BE2C (cell line): ENCODE measurements at places on chromosomes 12 and 14.
A peak's percentile ranks its signal among the peaks of the same experiment; 100 is the strongest.

DNA sequence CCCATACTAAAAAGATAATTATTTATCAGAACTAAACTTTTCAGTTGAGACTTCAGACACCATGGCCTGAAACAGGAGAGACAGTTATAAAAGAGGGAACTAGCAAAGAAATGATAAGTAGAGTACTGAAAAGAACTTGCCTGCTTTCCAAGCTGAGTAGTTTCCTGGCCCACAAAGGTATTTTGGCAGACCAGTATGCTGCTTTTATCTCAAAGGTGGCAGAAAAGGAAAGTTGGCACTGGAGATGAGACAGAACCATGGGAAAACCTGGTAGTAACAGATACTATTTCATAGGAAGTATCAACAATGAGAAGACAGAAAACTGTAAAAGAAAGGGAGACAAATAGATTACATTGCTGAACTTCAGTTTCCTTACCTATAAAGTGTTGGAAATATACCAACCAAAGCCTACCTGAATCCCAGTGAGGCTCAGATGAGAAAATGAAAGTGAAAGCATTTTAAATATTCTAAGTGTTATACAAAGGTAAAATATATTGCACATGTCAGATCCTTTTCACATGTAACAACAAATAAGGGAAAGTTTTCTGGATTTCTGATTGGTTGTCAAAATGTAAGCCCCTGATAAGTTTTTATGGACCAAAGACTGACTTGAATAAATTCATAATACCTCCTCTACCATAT is 155.3 kb upstream of the FSCB start:
- no peak for DNase-seq

DNA sequence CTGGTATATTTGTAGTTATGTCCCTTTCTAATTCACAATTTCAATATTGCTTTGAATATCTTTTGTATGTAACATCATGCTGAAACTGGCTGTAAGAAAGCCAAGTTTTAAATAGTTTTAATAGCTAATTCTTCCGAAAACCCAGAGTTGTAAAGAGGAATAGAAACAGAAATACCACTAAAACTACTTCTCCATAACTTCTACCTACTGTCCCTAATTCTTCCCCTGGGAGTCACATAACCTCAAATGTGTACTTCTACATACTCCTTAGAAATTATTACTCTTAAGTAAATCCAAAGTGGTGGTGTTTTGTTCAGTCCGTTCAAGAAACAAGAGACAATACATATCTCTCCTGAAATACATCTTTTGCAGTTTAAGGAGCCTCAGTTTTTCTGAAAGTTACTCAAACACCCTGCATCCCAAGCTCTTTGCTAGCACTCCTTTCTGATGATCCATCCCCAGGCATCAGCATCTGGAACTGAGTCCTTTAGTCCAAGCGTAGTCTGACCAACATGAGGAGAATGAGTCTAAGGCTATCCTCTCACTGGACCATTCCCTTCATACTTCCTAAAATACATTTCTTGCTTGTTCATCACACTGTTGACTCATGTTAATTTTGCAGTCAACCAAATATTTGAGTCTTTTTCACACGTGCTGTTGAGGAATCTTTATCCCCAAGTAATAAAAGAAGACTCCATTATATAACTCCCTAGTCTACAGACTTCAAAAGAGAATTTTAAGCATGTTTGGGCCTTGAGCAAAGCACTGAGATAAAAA is 214.3 kb upstream of the NUDT4 start:
- no peak for DNase-seq

- DNase-seq: no peak
Observed at GRCh38 chr12:4118017-4118510, 155.5 kb upstream of the CCND2 start.

- DNase-seq: peak; percentile 2
Observed at GRCh38 chr12:131101006-131101405, 147.3 kb downstream of the ADGRD1 start.

DNA sequence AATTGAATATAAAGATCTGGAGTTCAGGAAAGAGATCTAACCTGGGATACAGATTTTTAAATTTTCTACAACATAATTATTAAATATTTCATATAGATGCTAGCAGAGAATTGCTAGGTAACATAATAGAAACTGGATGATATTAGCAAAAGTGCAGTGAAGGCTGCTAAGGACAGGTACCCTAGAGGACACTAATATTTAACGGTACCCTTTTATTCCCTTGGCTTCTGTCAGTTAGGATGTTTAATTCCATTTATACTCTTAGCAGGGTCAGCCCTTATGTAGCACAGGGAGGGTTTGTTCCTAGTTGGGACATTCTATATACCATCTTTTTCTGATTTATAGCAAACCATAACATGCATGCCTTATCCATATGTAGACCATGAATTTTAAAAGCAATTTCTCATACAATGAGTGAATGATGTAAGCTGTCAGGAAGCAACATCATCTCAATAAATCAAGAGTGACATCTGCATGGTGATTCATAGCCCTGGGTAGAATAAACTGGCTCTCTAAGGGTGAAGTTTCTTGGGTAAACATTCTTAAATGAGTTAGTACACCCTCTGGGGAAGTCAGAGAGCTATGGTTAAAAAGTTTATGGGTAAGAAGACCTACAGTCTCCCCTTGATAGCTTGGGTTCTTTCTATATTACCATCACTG is 404.4 kb upstream of the MGAT4C start:
- DNase-seq: no peak

DNA sequence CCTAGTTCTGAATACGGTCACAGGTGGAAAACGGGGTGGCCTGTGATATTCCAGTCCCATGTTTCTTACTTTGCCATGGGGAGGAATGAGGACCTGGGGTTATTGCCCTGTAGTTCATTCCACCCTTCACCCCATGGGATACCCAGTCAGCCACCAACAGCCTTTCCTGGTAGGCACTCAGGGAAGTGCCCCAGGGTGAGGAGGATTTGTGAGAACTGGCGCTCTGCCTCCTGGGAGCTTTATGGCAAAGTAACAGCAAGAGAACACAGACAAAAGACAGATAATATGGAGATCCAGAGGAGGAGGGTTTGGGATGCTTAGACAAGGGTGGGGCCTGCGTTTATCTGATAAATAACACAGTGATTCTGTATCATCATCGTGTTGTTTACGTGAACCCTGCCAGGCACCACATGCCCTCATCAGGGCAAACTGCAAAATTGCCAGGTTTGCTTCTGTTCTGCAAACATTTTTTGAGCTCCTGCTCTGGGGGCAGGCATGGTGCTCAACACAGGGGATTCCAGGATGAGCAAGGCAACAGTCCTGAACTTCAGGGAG is 223.5 kb downstream of the SLC41A2 start:
- DNase-seq: peak; percentile 35

DNA sequence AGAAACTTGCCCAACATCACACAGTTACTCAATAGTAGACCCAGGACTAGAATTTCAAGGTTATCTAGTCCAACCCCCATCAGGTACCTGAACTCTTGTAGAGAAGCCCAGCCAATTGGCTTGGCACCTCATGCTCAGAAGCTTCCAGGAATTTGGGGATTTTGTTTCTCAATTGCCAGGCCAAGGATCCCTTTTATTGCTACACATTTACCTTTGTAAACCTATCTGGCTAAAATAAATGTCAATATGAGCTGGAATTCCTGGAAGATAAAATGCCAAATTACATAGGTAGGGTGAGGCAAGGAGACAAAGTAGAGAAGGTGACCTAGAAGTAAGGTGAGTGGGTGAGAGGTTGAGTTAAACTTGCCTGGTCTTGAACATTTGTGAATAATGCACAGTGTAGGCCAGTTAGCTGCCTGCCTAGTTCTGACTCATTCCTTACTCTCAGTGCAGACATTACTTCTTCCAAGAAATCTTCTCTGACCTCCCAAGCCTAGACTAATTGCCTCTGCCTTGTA is 36.3 kb downstream of the SDR9C7 start:
- DNase-seq: no peak

DNA sequence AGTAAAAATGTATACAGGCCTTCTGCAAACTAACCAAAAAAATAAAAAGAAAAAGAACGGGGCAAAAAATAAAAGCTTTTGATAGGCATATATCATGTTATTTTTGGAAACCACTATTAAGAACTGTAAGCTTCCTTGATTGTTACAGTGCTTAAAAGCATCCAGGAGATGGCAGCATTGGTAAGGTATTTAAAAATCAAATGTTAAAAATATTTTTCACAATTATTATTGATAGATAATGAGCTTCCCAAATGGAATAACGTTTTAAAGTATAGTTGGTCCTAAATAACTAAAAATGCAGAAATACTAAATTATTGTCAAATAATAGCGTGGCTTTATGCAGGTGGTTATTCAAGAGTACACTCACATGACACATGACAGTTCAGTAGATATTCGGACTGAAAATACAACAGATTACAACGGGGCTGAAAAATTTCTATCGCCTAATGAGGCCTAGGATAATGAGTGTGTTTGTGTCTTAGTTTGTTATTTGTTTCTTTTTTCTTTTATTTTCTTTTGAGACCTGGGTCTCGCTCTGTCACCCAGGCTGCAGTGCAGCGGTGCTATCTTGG is 127.2 kb upstream of the ATF7IP start:
- no peak for DNase-seq

- DNase-seq: peak; percentile 27
Observed at GRCh38 chr12:64273527-64274403, 51.7 kb upstream of the KICS2 start.

GRCh38 chr12:120231316-120232011 is 30.6 kb upstream of the RPLP0 start:
- peak; percentile 53 for DNase-seq

DNA sequence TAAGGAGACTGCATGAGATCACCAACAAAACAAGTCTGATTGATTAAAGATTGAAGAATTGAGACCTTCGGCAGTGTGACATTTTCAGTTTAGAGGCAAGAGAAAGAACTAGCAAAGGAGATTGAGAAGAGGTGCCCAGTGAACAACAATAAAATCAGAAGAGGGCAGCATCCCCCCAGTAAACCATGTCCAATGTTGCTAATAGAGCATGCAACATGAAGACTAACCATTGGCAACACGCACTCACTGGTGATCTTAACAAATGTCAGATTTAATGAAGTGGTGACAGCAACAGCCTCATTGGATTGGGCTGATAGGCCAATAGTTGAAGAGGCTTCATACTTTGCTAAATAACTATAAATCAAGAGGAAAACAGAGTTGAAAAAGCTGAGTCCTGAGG is 20.7 kb upstream of the TAS2R14 start:
- DNase-seq: peak; percentile 18

DNA sequence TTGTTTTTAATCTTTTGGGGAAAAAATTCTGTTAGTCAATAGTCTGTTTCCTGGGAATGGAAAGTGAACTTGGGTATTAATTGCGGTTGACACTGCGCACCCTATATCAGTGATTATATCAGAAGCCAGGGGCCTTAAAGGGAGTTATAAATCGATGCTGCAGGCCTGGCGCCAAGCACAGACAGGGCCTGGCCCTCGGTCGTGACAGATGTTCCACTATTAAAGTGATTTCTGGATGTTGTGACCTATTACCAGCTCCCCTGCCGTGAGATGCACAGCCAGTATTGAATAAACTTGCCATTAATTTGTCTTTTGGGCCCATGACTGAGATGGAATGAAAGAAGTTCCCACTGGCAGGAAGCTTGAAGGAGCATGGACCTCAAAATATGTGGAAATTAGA is 45.1 kb upstream of the KITLG start:
- peak; percentile 48 for DNase-seq

GRCh38 chr14:50451854-50452253 is 55.2 kb upstream of the CDKL1 start:
- DNase-seq: no peak

GRCh38 chr12:107859367-107859766 is 84.9 kb downstream of the ASCL4 start:
- no peak for DNase-seq

GRCh38 chr12:46269429-46270241 is 792 bp upstream of the SLC38A1 start:
- DNase-seq: no peak

- DNase-seq: no peak
Observed at GRCh38 chr12:2334271-2334670, 281.5 kb downstream of the CACNA1C start.

DNA sequence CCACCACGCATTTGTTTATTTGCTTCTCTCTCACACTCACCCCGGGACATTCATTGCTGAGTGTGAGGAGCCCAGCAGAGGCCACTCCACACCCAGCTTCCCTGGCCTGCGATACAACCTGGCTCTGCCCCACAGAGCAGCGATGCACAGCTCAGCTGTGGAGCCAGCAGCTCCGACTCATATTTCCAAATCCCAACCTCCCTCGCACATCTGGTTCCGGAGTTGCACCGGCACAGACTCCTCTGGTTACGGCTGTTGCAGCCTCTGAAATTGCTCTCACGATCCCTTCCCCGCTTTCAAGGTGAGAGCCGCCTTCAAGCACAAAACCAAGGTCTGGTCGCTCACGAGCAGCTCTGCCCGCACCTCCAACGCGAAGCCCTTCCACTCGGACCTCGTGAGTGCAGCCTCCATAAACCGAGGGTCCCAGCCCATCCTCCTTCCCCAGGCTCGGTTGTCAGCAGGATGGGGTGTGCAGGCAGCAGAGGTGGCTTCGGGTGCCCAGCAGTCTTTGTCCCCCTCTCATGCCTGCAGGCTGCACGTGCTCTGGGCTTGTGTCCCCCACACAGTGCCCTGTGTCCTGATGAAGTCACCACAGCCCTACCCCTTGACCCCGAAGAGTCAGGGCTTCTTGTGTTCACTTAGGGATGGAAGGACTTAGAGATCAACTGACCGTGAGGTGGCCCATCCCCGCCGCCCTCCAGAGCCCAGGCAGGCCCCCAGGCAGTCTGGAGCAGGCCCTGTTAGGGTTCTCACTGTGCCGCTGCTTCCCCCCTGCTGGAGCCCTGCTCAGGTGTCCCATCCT is 184.3 kb downstream of the ADGRD1 start:
- DNase-seq: peak; percentile 54

GRCh38 chr12:48118284-48118871 is 786 bp upstream of the PFKM start:
- no peak for DNase-seq

GRCh38 chr12:109927622-109928021 is 27.5 kb downstream of the TCHP start:
- DNase-seq: peak; percentile 60

DNA sequence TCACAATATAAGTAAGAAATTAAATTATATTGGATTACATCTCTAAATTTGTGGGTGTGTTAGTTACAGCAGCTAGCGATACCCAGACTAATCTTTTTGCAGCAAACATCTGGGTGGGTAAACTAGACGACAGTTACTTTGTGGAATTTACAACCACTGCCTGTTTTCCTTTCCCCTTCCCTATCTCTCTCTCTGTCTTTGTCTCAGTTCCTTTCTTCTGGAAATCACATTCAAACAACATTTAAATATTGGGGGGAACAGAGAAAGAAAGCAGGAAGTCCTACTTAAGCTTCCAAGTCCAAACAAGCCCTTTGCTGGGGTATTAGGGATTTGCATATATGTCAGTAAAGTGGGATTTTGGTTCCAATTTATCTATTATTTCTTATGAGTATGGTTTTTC is 97.6 kb downstream of the WIF1 start:
- DNase-seq: no peak

DNA sequence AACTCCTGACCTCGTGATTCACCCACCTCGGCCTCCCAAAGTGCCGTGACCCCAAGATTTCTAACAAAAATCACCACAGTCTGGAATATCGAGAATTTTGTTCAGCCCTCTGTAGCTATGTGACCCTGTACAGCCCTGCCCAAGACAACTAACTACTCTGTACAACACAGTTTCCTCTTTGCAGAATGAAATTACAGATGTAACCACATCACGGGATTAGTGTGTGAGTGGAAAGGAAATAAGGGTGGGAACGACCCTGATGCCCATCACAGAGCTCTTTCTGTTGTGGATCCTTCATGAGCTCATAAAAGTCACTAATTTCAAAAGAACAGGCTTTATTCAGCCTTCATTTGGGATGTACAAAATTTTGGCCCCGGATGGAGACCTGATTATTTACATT is 50.5 kb upstream of the KRR1 start:
- DNase-seq: no peak
